ENCODE measurements at places on chromosomes 6 and 20.

DNA sequence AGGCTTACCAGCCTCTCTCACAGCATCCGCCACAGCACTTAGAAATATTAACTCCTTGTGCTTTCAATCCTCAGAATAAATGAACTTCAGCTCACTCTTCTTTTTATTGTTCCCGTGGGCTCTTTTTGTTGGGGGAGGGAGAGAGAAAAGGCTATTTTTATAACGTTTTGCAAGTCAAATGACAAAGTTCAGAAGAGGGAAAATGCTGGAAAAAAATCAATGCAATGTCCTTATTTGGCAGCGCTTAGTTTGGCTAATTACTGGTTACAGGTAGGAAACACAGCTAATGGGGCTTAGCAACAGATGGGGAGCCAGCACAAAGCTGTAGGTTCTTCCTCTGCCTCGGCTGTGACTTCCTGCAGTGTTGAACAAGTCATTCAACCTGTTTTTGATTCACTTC lies 1067.0 kb upstream of the MAP3K7 start:
- no peak for DNase-seq

- no peak for DNase-seq
Measured at GRCh38 chr20:63475209-63475608, 2.8 kb upstream of the KCNQ2 start.

GRCh38 chr6:159400826-159401225 lies 231.6 kb downstream of the FNDC1 start:
- no peak for DNase-seq

DNA sequence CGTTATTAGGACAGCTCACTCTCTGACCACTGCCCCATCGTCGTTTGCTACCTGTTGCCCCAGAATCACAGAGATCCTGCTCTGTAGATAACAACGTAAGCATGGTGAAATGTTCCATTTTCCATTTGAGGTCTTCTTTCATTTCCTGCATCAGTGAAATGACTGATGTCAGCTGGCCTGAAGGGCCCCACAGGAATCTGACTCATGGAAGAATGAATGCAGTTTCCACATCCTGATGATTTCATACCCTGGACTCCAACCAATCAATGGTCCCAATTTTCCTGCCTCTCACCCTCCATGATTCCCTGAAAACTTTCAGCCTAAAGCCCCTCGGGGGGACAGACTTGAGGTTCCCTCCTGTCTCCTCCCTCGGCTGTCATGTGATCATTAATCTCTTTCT lies 394.4 kb upstream of the CDH4 start:
- no peak for DNase-seq

DNA sequence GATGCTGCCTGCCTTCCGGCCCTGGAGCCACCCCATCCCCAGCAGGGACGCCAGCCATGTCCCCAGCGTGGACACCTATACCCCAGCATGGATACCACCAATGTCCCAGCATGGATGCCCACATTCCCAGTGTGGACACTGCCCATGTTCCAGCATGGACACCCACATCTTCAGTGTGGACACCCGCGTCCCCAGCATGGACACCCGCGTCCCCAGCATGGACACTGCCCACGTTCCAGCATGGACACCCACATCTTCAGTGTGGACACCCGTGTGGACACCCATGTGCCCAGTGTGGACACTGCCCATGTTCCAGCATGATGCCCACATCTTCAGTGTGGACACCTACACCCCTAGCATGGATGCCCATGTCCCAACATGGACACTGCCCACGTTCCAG lies 7.1 kb upstream of the FRMD1 start:
- no peak for DNase-seq

DNA sequence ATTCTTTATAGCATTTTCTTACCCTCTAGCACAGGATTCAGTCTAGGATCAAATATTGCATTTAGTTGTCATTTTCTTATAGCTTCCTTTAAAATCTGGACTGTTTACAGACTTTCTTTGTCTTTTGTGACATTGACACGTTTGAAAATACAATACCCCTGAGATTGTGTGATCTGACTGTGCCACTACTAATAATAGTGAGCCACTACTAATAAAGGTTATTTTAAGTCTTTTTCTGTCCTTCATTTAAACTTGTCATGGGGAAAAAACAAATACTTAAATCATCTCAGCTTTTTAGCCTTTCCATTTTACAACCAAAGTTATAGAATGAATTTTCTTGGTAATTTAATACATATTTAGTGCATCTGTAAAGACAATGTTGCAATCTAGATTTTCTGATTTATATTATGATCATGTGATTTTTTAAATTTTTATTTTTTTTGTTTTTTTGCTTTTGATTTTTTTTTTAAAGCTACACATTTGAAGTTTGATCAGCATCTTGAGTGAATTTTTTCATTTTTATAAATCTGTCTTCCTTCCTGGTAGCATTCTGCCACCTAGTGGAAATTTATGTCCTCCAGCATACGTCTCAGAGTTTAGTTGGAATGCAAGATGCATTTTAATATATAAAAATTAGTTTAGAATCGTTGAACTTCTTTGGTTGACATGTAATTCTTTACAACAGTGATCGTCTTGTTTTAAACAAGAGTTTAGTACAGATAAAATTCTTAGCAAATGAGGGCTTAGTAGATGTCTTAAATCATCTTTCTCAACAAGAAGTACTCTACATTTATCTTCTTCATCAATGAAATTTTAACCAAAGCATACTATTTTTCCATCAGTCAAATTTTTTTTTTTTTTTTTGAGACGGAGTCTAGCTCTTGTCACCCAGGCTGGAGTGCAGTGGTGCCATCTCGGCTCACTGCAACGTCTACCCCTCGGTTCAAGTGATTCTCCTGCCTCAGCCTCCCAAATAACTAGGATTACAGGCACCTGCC lies 119.4 kb downstream of the NCOA3 start:
- peak; percentile 60 for DNase-seq

DNA sequence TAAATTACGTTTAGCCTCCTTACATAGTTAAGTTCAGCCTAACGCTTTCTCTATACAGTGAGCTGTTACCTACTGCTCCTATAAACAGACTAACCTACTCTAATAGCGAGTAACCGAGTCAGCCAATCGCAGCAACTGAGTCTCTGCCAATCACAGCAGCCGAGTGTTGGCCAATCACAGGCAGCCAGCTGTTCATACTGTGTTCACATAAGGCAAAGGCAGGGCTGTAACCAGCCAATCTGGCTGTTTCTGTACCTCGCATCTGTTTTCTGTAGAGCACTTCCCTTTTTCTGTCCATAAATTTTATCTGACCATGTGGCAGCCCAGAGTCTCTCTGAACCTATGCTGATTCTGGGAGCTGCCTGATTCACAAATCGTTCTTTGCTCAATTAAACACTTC lies 263.9 kb upstream of the JARID2 start:
- peak; percentile 92 for DNase-seq

DNA sequence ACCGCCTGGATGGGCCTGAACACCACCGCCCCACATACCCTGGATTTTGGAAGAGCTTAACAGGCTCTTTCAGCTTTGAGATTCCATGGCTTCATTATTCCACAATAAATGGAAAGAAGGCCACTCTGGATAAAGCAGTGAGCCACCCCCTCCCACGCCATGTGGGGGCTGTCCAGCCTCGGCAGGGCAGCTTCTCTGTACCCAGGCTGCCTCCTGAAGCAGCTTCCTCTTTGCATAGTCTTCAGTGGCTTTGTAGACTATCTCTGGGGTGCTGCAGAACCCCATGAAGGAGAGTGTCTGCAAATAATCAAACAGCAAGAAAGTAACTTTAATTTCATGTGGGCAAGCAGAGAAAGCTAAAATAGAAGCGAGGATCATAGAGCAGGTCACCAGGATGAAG lies 96.6 kb upstream of the NXT1 start:
- peak; percentile 6 for DNase-seq

- no peak for DNase-seq
Measured at GRCh38 chr6:128574402-128574801, 54.0 kb upstream of the PTPRK start.

DNA sequence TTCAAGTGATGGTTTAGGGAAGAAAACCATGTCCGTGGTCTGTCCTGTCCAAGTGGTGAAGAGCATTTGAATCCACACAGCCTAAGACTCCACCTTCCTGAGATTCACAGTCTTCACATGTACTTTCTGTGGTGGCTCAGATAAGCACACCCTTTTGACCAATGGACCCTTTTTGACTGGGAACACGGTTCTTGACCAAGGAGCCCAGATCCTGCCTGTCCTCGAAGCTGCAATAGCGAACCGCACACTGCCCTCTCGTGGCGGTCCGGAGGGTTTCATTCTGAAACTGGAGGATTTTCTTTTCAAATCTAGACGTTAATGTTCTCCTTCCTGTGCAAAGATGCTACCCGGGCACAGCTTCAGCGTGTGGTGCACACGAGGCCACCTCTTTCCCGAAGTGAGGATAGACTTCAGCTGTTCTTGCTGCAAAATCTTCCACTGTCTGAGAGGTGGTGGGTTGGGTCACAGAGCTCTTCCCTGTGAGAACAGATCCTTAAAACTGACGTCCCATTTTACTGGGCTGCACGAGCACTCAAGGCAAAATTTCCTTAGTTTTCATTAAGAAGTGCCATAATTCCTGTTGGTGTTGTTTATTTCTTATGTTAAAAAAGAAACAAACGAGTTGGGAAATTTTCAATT lies 90.5 kb downstream of the SYNJ2 start:
- DNase-seq, result peak; percentile 45

- no peak for DNase-seq
Measured at GRCh38 chr6:4426968-4427367, 291.6 kb upstream of the ECI2 start.

DNA sequence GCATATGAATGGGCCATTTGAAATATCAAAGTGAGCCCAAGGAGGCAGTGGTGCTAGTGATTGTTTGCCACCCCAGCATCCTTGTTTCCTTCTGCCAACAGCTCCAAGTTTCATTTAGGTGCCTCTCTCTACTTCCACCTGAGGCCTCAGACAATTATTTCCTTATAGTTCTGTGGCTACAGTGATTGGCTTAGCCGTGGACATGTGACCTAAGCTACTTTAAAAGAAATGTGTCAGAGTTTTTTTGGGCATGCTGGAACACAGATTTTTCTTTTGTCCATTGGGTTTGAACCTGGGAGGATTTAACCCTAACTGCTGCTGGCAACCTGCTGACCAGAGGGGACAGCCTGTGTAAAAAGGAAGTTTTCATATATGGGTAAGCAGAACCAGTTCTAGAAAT lies 319.4 kb downstream of the CD109 start:
- no peak for DNase-seq

DNA sequence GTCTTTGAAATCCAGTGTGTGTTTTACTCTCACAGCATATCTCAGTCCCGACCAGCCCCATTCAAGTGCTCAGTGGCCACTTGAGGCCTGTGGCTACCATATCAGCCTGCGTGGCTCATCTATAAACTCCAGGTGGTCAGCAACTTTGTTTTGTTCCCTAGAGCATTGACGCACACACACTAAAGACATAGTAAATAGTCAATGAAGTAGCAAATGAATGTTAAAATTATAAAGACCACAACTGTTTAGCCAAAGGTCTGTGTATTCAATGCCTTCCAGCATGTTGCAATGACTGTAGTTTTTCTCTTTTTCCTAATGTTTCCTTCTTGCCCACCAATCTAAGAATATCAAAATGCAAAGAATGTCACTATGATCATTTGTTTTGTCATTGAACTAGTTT lies 238.2 kb upstream of the ZNF217 start:
- DNase-seq, result no peak

DNA sequence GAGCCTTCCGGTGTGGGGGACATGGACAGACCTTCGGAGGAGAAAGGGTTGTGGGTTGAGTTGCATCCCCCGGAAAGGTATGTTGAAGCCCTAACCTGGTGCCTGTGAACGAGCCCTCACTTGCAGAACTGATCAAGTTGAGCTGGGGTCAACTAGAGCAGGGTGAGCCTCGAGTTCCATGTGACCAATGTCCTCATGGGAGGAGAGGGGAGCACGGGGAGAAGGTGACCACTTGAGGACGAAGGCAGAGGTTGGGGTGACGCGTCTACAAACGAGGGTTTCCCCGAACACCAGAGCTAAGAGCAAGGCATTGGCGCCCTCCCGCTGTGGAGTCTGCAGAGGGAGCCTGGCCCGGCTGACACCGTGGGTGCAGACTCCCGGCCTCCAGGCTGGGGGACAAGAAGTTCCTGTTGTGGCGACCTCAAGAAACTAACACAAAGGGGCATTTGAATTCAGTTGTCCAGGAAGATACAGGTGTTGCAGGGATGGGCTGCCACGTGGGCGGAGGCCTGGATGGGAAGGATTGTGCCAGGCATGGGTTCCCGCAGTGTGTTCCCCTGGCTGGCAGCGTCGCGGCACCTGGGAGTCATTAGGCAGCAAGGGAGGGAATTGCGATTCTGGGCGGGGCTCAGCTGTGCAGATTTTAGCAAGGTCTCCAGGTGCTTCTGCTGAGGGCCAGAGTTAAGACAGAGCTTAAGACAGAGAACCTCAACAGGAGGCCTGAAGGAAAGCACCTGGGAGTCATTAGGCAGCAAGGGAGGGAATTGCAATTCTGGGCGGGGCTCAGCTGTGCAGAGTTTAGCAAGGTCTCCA lies 20.4 kb upstream of the UNC93A start:
- DNase-seq, result no peak

DNA sequence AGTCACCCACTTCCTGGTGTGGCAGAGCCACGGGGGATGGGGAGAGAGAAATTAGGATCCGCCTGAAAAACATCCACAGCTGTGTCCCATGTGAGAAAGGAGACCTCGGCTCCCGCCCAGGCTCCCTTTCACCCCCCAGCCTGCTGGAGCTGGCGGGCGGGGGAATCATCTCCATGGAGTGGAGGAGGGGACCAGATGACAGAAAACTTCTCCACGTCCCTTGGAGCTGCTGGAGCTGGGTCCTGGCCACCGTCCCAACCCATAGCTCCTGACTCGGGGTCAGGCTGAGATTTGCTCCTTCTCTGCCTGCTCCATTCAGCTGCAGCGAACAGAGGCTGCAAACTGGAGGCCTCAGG lies 113.8 kb downstream of the CEBPB start:
- DNase-seq, result no peak

GRCh38 chr20:35215066-35215956 lies 11.2 kb upstream of the MMP24 start:
- DNase-seq, result peak; percentile 73

GRCh38 chr20:62938105-62938888 lies at the start of gene GID8:
TSS of gene GID8 (plus strand) at chr20:62938147. CDS start at chr20:62941503, 3,356 bp downstream.
- DNase-seq, result no peak

- no peak for DNase-seq
Measured at GRCh38 chr20:17683218-17684076, 1.4 kb upstream of the RRBP1 start.

- no peak for DNase-seq
Measured at GRCh38 chr6:107801173-107801886, 22.8 kb downstream of the SCML4 start.

GRCh38 chr6:115773741-115774140 lies 286.9 kb downstream of the FRK start:
- no peak for DNase-seq

DNA sequence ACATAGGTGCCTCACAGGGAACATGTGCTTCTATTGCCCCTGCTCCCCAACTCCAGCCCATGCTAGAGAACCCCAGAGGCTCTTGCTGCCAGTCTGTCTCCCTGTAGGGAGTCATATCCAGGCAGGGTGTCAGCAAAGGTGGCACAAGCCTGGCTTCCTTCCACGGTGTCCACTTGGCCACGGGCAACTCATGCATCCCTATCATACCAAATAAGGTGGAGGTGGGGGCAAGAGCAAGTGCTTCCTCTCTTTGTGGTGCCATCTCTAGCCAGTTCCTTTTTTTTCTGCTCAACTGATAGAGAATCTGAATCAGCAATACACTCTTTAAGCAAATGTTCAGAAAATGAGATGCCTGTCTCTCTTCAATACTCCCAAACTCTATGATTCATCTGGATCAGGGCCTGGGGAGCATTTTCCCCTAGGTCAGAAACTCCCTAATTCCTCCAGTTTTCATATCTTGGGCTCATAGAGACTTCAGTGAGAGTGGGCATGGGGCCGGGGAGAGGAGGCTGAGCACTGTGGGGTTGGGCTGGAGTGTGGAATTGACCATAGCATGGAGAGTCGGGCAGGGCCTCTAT lies 105.1 kb upstream of the GPR6 start:
- DNase-seq, result peak; percentile 69

Measured in MV-4-11 (cell line).